Stimulated activated CD8-positive, alpha-beta memory T cell treated with anti-CD3 and anti-CD28 coated beads, Interleukin-2, amount 100 ng/mL, for 48 hours (primary cell): ENCODE measurements at places on chromosomes 4 and X.

GRCh38 chr4:47543331-47543730, 58.3 kb downstream of the ATP10D start:
- DNase-seq: no peak

DNA sequence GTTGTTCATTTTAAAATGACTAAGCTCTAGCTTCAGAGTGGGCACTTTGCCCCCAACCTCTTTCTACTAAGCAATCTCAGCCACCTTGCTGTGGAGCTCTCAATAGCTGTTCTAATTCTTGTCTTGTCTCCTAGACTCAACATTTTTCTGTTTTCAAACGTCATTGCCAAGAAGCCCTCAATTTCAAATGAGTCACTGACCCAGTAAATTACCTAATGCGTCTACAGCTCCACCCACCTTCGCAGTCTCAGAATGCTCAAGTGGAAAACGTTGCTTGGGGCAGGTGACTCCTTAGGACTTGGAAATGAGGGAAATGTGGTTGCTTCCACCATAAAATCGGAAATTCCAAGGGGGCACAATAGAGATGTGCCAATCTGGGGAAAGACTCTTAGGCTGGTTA, 59.0 kb downstream of the ING2 start:
- no peak for DNase-seq

GRCh38 chr4:125739760-125740159, 425.0 kb downstream of the FAT4 start:
- no peak for DNase-seq

DNA sequence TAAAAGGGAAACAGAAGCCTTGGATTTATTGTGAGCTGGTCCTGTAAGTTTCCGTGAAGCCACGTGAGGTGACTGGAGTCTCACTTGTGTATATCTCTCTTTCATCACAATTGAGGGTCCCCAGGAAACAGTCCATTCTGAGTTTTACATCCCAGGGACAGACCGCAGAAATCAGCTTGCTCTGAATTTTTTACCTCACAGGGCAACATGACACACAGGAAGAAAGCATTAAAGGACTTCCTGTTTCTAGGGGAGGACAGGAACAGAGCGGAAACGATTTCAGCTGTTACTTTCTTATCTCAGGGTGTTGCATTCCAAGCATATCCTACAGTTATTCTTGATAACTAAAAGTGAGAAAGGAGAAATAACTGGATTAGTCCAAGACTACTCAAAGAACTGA, 553.5 kb downstream of the TRAM1L1 start:
- no peak for DNase-seq

GRCh38 chr4:162770761-162771490, 395.8 kb downstream of the NAF1 start:
- DNase-seq: no peak

- DNase-seq: no peak
Measured at GRCh38 chr4:25654971-25655963, at the start of gene SLC34A2. SLC34A2 (plus strand) TSS chr4:25655851; CDS start chr4:25662501, 6,650 bp downstream.

- no peak for DNase-seq
Measured at GRCh38 chr4:140092094-140092851, 61.7 kb downstream of the MAML3 start.

- no peak for DNase-seq
Measured at GRCh38 chrX:22690116-22690515, 309.6 kb upstream of the DDX53 start.

- DNase-seq: no peak
Measured at GRCh38 chr4:119211867-119212233, 663 bp upstream of the USP53 start.

- DNase-seq: no peak
Measured at GRCh38 chr4:122636697-122637096, 15.8 kb upstream of the IL21 start.

GRCh38 chr4:109944591-109944990, 31.9 kb downstream of the EGF start:
- DNase-seq: no peak

- DNase-seq: no peak
Measured at GRCh38 chr4:38925492-38926413, 58.1 kb downstream of the FAM114A1 start.

- no peak for DNase-seq
Measured at GRCh38 chr4:34182306-34182705, 2062.0 kb downstream of the ARAP2 start.

- no peak for DNase-seq
Measured at GRCh38 chrX:115413246-115413878, 123.8 kb downstream of the LUZP4 start.

GRCh38 chr4:123167931-123168330, 228.7 kb upstream of the SPRY1 start:
- no peak for DNase-seq

- no peak for DNase-seq
Measured at GRCh38 chrX:140815868-140816267, 106.3 kb downstream of the LINC00632 start.

- DNase-seq: no peak
Measured at GRCh38 chrX:15672881-15673280, 8.3 kb upstream of the CLTRN start.
